ENCODE measurements at places on chromosomes 6 and 20. TPM values are rescaled to one million over a fixed set of nuclear protein-coding genes. Genes with fewer than 3 reads are reported as not detected.

DNA sequence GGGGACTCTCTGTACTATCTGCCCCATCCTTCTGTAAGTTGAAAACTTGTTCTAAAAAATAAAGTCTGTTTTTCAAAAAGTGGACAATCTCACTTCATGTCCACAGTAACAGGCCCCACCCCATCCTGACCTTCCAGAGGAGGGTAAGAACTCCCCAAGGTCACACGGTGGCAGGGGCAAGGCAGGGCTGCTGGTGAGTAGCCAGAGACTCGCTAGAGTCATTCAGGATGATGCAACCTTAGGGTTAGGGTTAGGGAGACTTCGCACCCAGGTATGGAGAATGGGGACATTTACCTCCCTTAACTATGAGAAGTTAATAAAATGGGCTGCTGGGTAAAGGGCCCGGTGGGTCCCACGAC, 15.4 kb downstream of the PEDS1 start:
- no peak for DNase-seq
- peaks cover 19% of the 10 kb centered on the region for H3K36me3 ChIP-seq
- H3K4me3 ChIP-seq = no peak overlapping the region

DNA sequence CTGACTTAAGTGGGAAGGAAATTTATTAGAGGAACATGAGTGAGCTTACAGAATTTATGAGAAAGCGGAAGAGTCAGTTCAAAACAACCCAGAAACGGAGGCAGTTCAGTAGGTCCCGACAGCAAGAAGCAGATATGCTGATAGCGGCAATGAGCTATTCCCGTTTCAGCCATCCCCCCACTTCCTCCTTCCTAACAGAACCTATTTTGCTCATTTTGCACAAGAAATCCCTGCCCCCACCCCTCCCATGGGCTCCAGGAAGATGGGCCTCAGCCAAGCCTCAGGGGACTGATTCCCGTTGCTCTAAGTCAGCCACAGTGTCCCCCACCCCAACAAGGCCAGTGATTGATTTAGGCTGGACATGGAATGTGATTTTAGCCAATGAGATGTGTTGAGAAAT, 157.5 kb downstream of the CEBPB start:
- H3K27me3 ChIP-seq = peaks cover 14% of the 10 kb centered on the region
- H3K4me1 ChIP-seq = peaks cover 53% of the 10 kb centered on the region
- no peaks in the 10 kb centered on the region for H3K36me3 ChIP-seq
- H3K4me3 ChIP-seq = no peak overlapping the region

- no peaks in the 10 kb centered on the region for H3K36me3 ChIP-seq
- H3K4me3 ChIP-seq = no peak overlapping the region
- H3K27me3 ChIP-seq = peaks cover 8% of the 10 kb centered on the region
- no peak overlapping the region for H3K27ac ChIP-seq
Observed at GRCh38 chr20:5364997-5365597, 48.3 kb upstream of the PROKR2 start.

- peaks cover 17% of the 10 kb centered on the region for H3K27me3 ChIP-seq
- no peak for DNase-seq
- no peak overlapping the region for H3K4me3 ChIP-seq
- no peaks in the 10 kb centered on the region for H3K36me3 ChIP-seq
- no peak overlapping the region for H3K27ac ChIP-seq
- no peaks in the 10 kb centered on the region for H3K4me1 ChIP-seq
Observed at GRCh38 chr6:142420802-142421201, 119.0 kb downstream of the ADGRG6 start.

The GRM4 gene
- total RNA-seq = not detected

The LY6G6D gene
- not detected for total RNA-seq

The BACH2 gene
- 21.5 TPM for total RNA-seq

The SLC22A2 gene
- total RNA-seq = not detected
